ENCODE measurements at places on chromosomes 5 and 9.

DNA sequence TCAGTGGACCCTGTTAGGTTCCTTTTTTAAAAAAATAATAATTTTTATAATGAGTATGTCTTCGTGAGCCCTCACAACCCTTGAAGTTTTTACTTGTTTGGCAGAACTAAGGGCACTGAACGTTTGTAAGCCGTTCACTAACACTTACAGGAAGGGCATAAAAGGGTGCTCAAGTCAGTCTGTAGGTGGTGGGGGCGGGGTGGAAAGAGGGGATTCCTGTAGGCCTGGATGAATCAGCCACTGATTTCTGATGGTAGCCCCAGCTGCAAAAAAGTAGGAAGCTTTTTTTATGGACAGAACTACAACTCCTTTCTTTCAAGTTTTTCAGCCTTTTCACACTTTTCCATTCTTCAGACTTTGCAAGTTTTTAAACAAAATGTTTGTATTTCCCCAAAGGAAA is 35.8 kb downstream of the PIK3R1 start:
- DNase-seq, result peak; percentile 53

DNA sequence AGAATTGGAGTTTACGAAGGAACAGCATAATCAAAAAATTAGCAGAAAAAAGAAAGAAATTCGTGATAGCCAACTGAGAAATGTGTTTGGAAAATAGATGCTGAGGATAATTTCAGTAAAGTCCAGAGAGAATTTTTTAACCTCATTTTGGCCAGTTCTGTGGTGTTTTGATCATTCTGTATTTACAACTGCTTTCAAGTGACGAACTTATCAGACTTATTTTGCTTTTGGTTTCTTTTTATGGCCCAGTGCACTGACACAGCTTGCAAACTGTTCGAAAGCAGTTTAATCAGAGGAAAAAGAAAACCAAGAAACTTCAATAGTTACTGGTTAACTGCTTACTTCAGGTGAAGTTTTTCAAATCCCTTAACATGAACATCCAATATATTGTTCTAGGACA is 1.9 kb downstream of the SDHA start:
- peak; percentile 57 for DNase-seq

GRCh38 chr5:66646570-66646969 is 50.4 kb downstream of the MAST4 start:
- DNase-seq, result no peak

GRCh38 chr9:107905308-107906020 is 415.9 kb upstream of the KLF4 start:
- DNase-seq, result no peak

DNA sequence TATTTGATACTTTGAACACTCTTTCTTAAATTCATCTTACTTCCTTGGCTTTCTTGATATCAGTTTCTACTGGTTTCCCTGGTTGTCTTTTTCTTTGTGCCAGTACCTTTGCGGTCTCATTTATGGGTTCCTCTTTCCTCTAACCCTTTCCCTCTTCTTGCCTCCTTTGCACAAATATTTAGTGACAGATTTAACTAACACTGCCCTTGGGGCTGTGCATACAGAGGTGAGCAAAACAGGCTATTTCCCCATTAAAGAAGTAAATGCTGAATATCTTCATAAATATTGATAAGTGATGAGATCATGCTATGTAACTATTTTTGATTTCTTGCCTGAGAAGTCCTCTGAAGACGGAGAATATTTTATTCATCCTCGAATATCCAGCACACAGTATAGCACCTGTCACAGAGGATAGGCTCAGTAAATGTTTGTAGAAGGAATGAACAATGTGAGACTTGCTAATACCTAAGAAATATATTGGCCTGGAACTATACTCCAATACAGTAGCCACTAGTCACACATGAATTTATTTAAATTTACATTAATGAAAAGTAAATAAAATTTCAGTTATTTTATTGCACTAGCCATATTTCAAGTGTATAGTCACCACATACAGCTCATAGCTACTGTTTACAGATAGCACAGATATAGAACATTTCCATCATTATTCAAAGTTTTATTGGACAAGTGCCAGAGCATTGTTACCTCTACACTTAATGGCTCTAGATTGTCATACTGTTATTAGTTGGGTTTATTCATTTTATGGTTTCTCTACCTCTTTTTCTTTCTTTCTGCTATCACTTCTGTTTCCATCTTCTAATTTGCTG is 90.4 kb downstream of the RIC1 start:
- no peak for DNase-seq

GRCh38 chr5:159033351-159033657 is 66.4 kb downstream of the EBF1 start:
- no peak for DNase-seq

GRCh38 chr5:98308960-98309359 is 464.5 kb upstream of the RGMB start:
- DNase-seq, result no peak

DNA sequence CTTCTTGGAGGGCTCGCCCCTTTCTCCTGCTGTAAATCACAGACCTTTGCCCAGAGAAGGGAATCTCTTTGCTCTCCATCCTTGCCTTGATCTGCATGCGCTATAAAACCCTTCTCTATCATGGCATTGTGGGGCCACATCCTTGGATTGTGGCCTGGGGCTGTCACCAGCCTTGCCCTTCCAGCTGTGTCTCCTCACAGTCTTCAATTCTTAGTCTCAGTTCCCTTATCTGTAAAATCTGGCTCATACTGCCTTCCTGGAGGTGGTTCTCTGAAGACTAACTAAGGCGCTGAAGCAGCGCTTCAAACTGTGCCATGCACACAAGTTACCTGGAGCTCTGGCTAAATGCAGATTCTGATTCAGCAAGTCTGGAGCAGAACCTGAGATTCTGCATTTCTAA is 53.4 kb upstream of the RARS1 start:
- DNase-seq, result no peak

DNA sequence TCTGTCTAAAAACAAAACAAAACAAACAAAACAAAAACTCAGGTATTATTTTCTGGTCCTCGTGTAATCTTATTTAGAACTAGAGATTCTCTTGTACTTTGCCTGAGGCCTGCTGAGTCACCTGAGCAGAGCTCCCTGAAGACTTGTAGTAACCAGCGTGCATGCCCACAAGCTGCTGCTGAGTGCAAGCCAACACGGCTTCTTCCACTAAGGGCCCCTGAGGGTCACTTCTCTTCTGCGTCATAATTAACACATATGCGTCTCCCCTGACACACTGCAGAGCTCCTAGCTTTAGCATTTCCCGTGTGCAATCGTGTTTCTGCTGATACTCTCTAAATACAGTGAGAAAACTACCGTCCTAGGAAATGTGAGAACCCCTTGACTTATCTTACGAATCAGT is 10.9 kb upstream of the NDFIP1 start:
- no peak for DNase-seq

DNA sequence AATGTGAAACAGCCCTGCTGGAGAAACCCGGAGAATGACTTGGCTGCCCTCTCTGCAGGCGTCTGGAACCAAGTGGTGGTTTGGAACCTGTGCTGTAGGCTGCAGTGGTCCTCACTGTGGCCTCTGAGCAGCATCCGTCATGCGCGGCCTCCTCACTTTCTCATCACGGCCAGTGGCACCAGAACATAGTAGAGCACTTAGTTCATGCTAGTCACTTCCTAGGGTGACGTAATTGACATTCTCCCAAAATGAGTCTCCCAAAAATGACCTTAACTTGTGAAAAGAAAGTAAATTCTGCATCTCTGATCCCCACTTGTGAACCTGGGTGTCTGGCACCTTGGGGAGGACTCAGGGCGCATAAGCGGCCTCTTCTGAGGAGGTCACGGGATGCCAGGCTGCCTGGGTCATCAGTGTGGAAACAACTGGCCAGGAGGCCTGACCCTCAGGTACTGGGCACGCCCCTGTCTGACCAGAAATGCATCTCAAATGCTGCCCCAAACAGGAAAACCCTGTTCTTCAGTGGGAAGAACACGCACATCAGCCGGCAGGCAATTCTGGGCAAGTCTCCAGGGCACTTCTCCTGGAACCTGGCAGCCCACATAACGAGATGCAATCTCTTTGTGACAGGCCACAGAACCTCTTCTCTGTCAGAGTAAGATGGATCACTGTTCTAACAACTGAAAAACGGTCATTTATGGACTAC is 36.6 kb upstream of the SPTLC1 start:
- no peak for DNase-seq

GRCh38 chr5:132498152-132498551 is 7.6 kb upstream of the IRF1 start:
- DNase-seq, result peak; percentile 13

- no peak for DNase-seq
Measured at GRCh38 chr9:136003411-136004218, 42.4 kb upstream of the UBAC1 start.

DNA sequence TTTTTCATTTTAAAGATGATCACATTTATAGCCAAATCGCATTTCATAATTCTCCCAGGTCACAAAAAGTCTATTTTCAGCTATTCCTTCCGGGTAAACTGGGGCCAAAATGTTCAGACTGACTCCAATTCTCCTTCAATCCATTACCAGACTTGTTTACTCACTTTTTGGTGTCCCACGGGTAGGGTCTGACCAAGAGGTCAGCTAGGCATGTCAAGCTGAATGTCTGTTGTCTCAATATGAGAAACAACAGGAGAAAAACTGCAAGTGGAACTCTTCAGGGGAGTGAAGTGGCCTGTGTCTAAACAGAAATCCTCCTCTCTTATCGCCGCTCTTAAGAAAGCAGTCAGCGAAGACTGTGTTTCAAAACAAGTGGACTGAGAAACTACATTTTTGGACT is 171.3 kb downstream of the APBA1 start:
- DNase-seq, result no peak

GRCh38 chr5:150313501-150313900 is 10.8 kb upstream of the ARSI start:
- no peak for DNase-seq

DNA sequence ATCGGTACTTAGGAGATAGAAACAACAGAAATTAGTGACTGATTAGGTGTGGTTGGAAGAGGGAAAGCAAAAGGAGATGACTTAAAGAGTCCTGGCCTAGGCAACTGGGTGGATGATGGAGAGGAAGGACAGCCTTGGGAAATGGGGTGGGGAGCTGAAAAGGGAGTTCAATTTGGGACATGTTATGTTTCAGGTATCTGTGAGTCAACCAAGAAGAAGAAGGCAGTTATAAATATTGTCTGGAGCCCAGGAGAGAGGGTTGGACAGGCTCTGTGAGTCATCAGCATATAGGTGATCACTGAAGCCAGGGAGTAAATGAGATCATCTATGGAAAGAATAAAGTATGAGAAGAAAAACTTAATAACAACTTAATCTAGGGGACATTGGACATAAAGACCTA is 357.7 kb downstream of the NPR3 start:
- DNase-seq, result no peak

GRCh38 chr5:143966280-143966679 is 154.3 kb downstream of the HMHB1 start:
- no peak for DNase-seq

- DNase-seq, result no peak
Measured at GRCh38 chr9:21121079-21121478, 20.6 kb downstream of the IFNW1 start.

DNA sequence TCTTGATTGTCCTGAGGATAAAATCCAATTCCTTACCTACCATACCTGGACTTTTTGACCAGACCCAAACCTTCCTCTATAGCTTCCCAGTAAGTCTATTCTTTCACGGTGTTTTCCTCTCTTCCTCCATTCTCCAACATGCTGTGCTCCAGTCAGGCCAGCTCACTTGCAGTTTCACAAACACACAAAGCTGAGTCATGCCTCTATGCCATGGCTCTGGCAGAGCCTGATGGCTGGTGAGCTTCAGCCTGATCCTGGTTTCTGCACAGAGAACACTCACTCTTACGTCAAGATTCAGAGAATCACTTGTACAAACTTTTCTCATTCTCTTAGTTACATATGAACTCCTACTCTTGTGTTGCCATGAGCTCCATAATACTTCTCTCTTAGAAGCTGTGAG is 27.7 kb upstream of the PAX5 start:
- no peak for DNase-seq

DNA sequence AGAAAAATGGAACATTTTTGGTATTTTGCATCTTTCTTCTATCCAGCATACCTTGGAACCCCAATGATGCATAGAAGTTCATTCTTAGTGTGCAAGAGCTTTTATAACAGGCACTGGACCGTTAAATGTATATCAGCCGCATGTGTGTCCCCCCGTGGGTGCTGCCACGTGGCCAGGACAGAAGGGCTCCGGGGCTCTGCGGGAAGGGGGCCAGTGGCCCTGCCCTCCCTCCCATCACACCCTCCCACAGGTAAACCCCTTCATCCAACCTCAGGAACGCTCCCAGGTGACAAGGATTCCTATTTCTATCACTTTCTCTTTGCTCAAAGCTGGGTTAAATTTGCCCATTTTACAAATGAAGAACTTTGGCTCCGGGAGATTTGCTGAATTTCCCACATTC is 393.4 kb upstream of the IRX4 start:
- no peak for DNase-seq

GRCh38 chr9:25936031-25936430 is 257.8 kb upstream of the TUSC1 start:
- DNase-seq, result no peak
